H1 (cell line): ENCODE measurements at places on chromosomes 12 and 14. TPM values are rescaled to one million over a fixed set of nuclear protein-coding genes. Genes with fewer than 3 reads are reported as not detected.

OAS2 gene
- not detected in 2 replicates for total RNA-seq

TMX1 gene
- 84.0 and 84.8 TPM in 2 replicates for total RNA-seq

ARPC3 gene
- 160 and 170 TPM in 2 replicates for total RNA-seq

GRCh38 chr14:64745511-64746091 is 41.4 kb downstream of the PLEKHG3 start:
- no peak for DNase-seq

GRCh38 chr12:117468016-117468415 is 106.6 kb upstream of the NOS1 start:
- no peak for DNase-seq

- DNase-seq: no peak
Measured at GRCh38 chr12:66393890-66394289, 91.6 kb downstream of the HELB start.

GRCh38 chr14:51901475-51902024 is 41.1 kb downstream of the GNG2 start:
- DNase-seq: no peak

EGLN3 gene
- 24.4 and 27.3 TPM in 2 replicates for total RNA-seq

- DNase-seq: no peak
Measured at GRCh38 chr12:79891506-79892162, 43.3 kb downstream of the PPP1R12A start.

INHBC gene
- total RNA-seq: not detected in 2 replicates

DNA sequence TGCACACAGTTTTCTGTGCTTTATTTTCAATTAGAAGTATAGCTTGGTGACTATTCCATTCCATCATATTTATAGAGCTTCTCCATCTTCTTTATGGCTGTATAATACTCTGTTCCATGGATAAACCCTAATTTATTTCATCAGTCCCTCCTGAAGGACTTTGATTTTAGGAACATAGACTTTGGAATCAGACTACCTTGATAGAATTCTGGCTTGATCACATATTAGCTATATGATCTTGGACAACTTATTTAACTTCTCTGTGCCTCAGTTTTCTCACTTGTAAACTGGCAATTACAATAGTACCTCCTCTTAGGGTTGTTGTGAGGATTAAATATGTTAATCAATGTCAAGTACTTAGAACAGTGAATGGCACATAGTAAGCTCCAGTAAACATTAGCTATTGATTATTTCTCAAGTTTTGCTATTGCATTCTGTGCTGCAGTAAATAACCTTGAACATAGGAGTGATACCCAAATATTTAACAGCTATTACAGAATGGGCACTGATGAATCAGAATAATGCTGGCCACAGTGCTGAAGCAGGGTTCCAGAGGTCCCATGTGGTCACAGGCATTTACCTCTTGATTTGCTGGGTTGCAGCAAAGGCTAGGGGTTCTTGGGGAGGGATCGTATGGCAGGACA is 12.2 kb upstream of the NR1H4 start:
- DNase-seq: no peak

GRCh38 chr14:97250931-97251330 is 453.7 kb downstream of the VRK1 start:
- no peak for DNase-seq

BMAL2 gene
- 20.6 and 22.8 TPM in 2 replicates for total RNA-seq

FOXG1 gene
- 0.24 and 0.29 TPM in 2 replicates for total RNA-seq
